ENCODE measurements at places on chromosomes 3 and 15.

DNA sequence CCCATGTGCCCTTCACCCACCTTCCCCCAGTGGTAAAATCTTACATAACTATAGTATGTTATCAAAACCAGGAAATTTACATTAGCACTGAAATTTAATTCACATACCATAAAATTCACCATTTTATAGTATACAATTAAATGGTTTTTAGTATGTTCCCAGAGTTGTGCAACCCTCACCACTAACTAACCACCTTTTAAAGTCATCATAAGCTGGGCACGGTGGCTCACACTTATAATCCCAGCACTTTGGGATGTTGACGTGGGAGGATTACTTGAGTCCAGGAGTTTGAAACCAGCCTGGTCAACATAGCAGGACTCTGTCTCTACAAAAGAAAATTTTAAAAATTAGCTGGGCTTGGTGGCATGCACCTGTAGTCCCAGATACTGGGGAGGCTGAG, 13.7 kb downstream of the FRMD5 start:
- no peak for DNase-seq

GRCh38 chr3:74787011-74787410, 172.6 kb upstream of the CNTN3 start:
- no peak for DNase-seq

- no peak for DNase-seq
Measured at GRCh38 chr3:123122525-123123315, 55.9 kb downstream of the PDIA5 start.

DNA sequence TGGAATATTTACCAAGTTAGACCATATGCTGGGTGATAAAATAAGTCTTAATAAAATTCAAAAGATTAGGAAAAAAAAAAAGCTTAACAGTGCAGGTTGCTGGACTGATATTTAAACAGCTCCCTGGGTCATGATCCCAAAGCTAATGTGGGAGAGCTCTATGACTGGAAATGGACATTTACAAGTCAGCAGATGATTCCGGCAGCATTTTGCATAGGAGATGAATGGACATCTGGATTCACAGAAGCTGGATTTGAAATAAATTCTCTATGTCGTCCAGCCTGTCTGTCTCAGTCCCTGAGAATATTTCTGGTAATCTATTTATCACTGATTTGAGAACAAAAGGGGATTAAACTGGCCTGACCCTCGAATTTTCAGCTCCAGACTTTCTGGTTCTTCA, 52.3 kb upstream of the KLHL25 start:
- no peak for DNase-seq

DNA sequence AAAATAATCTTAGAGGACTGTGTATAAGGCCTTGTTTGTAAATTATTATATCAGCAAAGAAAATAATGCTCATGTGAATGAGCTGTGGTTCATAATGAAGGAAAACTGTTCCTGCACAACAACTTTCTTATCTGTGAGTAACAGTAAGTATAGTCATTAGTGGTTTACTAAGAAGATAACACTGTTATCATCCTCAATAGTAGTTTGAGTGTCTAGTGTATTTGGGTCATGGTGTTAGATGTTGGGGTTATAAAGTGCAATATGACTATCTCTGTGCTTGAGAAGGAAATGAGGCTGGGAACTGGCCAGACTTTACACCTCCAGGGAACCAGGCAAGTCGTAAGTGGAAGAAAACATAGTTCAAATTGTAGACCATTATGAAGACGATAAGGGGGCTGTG, 15.6 kb downstream of the VPS8 start:
- no peak for DNase-seq

- DNase-seq = no peak
Measured at GRCh38 chr3:11581237-11582190, 62.2 kb downstream of the VGLL4 start.

DNA sequence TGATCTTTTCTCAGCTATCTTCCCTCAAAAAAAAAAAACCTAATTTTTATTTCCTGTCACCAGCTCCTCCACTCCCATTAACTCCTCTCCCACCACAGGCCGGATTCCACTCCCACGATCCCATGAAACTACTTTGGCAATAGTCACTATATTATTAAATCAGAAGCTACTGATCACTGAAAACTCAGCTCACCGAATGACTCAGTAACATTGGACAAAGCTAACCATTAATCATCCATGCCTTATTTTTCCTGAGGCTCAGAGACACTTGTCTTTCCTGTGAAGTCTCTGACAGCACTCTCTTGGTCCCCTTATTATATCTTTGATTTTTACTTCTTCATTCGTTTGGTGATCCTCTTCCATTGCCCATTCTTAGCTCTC, 260.2 kb downstream of the CGGBP1 start:
- DNase-seq = no peak

DNA sequence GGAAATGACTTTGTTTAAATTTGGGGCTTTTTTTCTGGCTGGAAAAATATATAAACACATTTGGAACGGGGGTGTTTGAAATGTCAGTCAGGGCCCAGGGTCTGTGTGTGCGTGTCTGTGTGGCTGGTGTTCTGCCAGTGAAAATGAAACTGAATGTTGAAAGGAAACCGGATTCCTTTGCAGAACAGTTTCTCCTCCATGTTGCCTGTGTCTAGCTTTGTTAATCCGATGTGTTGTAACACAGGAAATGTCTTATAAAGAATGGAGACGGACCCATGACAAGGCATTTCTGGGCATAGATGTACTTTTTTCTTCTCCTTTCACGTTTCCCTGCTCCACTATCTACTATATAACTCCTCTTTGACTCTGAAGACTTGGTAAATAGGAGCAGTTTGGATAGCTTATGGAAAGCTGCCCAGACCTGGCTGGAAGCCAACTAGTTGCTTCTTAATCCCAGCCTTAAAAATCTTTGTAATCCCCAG, 2.8 kb downstream of the SQOR start:
- DNase-seq = peak; percentile 84

- no peak for DNase-seq
Measured at GRCh38 chr3:31620656-31621055, 87.9 kb downstream of the STT3B start.

DNA sequence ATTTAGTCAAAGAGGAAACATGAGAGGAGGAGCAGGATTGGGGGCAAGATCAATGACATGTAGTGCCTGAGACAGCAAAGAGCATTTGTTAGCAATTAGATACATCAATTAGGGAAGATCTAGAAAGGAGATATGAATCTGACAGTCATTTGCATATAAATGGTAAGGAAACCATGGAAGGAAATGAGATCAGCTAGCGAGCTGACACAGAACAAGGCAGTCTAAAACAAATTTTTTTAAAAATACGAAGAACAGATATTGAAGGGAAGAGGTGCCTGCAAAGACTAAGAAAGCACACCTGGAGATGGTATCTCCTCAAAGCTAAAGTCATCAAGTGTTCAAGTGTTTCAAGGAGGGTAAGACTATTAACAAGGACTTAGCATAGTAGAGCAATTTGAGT, 4.6 kb downstream of the EPM2AIP1 start:
- peak; percentile 61 for DNase-seq

DNA sequence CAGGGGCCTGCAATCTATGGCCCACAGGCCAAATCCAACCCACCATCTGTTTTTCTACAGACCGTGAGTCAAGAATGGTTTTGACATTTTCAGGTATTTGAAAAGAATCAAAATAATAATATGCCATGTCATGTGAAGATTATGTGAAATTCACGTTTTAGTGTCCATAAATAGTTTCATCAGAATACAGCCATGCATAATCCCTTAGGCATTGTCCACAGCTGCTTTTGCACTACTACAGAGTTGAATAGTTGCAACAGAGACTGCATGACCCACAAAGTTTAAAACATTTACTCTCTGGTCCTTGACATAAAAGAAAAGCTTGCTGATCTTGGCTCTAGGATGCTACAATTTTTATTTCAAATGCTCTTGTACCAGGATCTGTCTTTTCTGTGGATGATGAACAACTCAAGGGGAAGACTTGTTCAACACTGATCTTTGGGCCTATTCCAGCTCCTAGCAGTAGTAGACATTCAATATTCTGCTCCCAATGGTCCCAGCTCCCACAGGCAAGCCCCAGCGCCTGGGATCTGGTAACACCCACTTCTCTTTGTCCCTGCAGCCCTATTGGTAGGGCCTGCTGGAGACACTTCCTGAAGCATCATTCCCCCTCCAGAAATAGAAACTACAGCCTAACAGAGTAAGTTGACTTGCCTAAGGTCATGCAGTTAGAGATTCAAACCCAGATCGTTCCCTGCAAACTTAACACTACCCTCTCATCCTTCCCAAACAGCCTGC, 76.9 kb downstream of the MRPL46 start:
- DNase-seq = no peak

GRCh38 chr15:63826528-63826927, 7.2 kb downstream of the HERC1 start:
- DNase-seq = peak; percentile 59

- no peak for DNase-seq
Measured at GRCh38 chr3:61378311-61378710, 127.1 kb upstream of the FHIT start.

- no peak for DNase-seq
Measured at GRCh38 chr15:72176159-72176558, 21.4 kb downstream of the GRAMD2A start.

DNA sequence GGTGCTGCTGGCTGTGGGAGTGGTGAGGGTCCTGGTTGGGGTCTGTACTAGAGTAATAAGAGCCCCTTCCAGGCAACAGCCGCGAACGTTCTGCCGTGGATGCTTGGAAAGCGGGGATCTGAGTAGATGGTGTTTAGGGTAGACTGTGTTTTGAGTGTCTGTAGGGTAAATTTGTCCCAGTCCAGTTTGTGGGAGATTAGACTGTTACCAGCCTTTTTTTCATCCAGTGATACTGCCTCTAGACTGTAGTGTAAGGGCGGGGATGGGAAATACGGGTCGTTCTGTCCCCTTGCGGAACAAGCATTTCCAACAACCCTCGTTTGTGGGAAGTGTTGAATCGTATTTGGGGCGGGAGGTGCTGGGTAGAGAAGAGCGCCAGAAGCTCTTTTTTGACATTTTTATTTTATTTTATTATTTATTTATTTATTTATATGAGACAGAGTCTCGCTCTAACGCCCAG, 424 bp downstream of the HAUS2 start:
- DNase-seq = no peak

GRCh38 chr15:68379058-68379758, 52.8 kb downstream of the ITGA11 start:
- DNase-seq = no peak

- DNase-seq = no peak
Measured at GRCh38 chr15:73939138-73939537, 12.9 kb downstream of the LOXL1 start.

GRCh38 chr3:133227813-133228212, 172.0 kb upstream of the BFSP2 start:
- DNase-seq = no peak

- no peak for DNase-seq
Measured at GRCh38 chr3:36494461-36495109, 114.3 kb downstream of the STAC start.

DNA sequence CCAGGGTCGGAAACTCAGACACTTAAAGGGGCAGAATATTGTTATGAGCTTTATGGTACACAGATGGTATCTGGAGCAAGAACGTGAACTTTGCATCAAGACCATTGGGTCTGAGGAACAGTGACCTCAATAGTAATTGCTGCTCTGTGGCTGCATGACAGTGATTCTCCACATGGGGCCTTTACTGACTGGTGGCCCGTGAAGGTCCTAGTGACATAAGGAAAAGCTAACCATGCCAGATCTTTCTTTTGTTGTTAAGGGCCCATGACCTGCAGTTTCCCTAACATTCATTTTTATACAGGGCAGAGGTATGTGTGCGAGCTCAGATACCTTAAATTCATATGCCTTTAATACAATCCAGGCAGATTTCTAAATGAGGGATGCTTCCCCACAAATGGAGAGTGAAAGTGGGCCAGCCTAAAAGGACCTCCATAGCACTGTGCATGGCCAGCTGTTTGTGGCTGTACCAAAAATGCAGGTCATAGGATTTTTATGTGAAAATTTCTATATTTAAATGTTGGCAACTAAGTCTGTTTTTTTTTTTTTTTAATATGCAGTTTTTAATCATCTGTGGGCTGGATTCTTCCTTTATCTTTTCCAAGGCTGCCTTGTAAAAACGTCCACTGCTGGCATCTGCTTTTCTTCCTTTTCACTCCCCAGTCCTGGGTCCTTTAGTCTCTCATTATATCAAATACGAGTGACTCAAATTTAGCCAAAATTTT, 188.0 kb upstream of the IL12A start:
- DNase-seq = no peak

Measured in CD4-positive, alpha-beta T cell treated with Interleukin-17A for 1 hour (primary cell).